ENCODE measurements at places on chromosomes 7 and 10.
A peak's percentile ranks its signal among the peaks of the same experiment; 100 is the strongest.

GRCh38 chr7:127396184-127396583 is 3.7 kb upstream of the ZNF800 start:
- no peak for DNase-seq

- no peak for DNase-seq
Observed at GRCh38 chr7:91953618-91954017, 13.0 kb downstream of the AKAP9 start.

DNA sequence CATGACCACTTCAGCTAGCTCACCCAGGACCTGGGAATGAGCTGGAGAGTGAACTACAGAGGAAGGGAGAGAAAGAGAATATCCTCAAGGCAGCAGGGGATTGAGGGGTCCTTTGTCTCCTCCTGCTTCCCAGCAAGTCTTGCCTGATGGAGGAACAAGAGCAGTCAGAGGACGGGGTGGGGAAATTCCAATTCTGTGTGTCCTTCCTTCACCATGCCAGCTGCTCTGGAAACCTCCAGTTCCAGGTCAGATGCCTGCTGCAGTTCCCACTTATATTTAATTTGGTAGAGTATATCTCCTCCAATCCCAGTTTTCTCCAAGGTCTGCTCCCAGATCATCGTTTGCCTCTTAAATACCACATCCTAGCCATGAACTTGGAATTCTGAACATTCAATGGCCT is 21.4 kb upstream of the LEP start:
- no peak for DNase-seq

DNA sequence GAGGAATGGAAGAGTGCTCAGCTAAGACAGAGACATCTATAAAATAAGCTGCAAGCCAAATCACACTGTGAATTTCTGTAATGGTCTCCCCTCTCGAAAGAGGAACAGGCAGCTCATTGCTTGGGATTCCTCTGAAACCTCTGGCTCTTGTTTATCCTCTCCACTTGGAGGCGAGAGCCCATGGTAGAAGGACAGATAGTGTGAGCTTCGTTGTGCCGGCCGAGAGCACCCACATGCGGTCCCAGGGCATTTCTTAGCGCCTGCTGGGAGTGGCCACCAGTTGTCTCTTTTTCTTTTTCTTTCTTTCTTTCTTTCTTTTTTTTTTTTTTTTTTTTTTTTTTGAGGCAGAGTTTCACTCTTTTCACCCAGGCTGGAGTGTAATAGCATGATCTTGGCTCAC is 26.2 kb downstream of the CNPY1 start:
- DNase-seq, result no peak

DNA sequence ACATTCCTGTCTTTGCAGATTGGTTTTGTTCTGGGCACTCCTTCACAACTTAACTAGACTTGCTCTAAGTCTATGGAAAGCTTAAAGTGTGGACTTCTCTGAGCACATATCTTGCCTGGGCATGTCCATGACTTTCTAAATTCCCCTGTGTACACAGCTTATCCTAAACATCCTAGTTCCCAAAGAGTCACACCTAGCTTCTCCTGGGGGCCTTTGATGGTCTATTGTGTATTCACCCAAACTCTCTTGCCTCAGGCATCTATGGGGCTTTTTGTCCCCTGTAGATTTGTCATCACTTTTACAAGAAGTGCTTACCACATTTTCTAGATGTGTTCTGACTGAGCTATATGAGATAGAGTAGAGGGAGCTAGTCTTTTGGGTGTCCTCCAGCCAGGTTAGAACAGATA is 12.2 kb upstream of the ZNF488 start:
- no peak for DNase-seq

- peak; percentile 59 for DNase-seq
Observed at GRCh38 chr7:114481999-114482398, 67.4 kb downstream of the FOXP2 start.
